ENCODE measurements at places on chromosomes 12 and 14. TPM values are rescaled to one million over a fixed set of nuclear protein-coding genes. Genes with fewer than 3 reads are reported as not detected.
A peak's percentile ranks its signal among the peaks of the same experiment; 100 is the strongest.

GRCh38 chr12:7144414-7145120 is 14.4 kb downstream of the CLSTN3 start:
- DNase-seq = no peak

- no peak for DNase-seq
Observed at GRCh38 chr12:4386801-4387200, 7.3 kb upstream of the FGF23 start.

DNA sequence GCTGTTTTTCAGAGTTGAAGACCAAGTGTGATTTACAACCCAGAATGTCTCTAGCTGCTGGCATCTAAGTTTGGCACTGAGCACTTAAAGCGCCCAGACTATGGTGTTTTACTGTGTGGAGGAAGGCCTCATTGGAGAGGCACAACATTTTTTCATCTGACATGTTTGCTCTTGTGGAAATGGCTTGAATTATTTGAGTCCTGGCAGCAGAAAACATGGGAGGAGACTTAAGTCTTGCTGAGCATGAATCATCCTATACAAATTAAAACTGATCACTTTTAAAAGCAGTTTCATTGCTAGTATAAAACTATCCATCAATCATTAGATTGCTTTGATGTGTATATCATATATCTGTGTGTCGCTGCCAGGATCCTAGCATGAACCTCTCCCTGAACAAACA is 85.9 kb upstream of the REP15 start:
- DNase-seq = no peak

- DNase-seq = no peak
Observed at GRCh38 chr14:77681196-77682157, 26.3 kb downstream of the ALKBH1 start.

- DNase-seq = no peak
Observed at GRCh38 chr12:8664228-8664913, 1.7 kb upstream of the MFAP5 start.

The ETFBKMT gene
- 2.0 TPM for polyA plus RNA-seq

GRCh38 chr14:98210045-98210672 is 1061.8 kb downstream of the BCL11B start:
- DNase-seq = no peak

DNA sequence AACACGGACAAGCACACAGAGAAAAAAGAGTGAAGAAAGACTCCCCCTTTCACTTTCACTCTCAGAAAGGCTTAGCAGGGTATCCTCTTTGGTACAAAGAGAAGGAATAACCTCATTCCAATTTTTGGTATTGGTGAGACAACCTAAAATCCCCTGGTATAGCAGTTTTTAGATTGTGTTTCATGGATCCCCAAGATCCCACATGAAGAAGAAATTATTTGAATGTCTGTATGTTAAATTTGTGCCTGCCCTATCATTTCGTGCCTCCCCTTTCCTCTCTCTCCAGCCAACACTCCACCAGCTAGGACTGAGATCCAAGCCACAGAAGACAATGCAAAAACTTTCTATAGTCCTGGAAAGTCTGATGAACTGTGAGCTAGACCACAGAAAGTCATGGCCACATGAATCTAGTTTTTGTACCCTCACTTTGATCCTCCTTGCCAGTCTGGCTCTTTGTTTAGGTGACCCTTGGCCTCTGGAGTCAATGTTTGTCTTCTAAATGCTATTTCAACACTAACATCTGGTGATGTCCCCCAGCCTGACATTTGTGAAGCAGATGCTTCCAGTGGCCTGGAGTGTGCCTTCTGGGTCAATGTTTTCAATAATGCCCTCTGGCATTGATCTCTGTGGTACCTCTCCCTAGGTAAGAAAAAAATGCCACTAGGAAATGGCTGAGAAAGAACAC is 181.9 kb upstream of the BMP4 start:
- no peak for DNase-seq

DNA sequence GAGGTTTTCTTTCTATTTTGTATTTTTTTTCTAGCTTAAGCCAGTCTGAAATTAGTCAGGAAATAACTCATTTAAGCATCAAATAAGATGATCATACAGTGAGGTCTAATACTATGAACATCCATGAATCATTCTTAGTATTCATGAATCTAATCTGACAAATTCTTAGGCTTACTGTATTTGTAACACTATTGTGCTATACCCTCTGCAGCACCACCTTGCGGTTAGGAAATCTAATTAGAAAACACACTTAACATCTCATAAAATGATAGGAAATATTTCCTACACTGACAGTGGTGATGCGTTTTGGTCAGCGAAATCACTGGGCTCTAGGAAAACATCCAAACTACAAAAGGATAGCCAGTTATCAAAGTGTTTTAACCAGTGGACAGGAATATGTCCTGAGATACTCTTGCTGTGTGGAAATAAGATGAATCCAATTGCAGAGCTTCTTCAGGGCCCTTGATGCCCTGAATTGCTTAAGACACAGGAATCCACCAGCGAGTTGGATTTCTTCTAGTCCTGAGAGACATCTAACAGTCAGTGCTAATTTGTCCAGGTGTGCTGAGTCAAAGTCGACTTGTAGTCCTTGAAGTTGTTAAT is 109.3 kb upstream of the MYF6 start:
- peak; percentile 20 for DNase-seq

DNA sequence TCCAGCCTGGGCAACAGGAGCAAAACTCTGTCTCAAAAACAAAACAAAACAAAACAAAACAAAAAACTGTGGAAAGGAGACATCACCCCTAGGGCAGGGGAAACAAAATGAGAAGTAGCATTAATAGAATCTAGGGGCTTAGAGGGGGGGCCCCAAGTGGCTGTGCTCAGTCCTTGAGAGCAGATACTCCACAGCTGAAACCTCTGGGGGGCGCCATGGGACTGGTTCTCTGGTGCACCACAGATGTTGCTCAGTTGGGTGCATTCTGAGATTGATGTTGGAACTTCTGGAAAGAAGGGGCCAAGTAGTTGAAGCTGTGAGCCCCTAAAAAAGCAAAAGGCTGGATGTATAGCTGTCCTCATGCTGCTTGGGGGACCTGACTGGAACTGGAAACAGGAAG is 11.8 kb upstream of the SYNE2 start:
- no peak for DNase-seq

The AKAP3 gene
- 0.29 TPM for polyA plus RNA-seq

The TMPRSS12 gene
- not detected for polyA plus RNA-seq

The STAB2 gene
- not detected for polyA plus RNA-seq

The FSCB gene
- polyA plus RNA-seq = not detected

GRCh38 chr14:99378782-99379214 is 101.9 kb downstream of the SETD3 start:
- no peak for DNase-seq

DNA sequence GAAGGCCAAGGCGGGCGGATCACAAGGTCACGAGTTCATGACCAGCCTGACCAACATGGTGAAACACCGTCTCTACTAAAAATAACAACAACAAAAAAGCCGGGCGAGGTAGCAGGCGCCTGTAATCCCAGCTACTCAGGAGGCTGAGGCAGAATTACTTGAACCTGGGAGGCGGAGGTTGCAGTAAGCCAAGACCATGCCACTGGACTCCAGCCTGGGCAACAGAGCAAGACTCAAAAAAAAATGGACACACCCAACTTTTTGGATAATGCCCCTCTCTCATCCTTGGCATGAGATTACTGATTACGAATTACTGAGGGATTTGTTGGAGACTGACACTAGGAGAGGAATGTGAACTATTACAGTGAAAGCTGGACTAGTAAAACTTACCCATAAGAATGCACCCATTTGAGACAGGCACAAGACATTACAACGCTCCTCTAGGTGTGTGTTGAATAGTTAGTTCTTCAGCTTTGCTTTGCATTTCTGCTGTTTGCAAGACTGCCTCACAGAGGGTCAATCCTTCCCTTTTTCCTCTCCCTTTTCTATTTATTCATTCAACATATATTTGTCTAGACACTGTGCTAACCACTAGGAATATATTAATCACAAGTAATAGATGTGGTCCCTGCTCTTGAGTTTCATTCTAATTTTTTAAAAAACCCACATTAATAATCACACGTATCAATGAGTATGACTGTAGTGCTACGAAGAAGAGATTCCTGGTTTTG is 46.0 kb upstream of the OR5AU1 start:
- DNase-seq = no peak

DNA sequence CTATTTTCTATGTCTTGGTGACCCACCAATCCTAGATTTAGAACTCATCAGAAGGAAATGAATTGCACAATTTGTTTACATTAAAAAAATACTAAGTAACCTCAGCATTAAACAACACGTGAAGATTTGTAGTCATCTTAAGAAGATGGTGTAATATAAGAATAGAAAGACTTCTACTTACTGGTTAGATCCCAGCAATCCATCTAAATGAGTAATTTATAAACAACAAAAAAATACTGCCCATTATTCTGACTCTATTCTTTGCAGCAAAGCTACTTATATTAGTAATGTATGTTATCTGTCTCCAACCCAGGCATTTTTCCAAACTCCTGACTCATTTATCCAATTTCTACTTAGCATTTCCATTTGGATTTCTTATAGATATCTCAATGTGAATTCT is 67.8 kb downstream of the CD163L1 start:
- peak; percentile 7 for DNase-seq

DNA sequence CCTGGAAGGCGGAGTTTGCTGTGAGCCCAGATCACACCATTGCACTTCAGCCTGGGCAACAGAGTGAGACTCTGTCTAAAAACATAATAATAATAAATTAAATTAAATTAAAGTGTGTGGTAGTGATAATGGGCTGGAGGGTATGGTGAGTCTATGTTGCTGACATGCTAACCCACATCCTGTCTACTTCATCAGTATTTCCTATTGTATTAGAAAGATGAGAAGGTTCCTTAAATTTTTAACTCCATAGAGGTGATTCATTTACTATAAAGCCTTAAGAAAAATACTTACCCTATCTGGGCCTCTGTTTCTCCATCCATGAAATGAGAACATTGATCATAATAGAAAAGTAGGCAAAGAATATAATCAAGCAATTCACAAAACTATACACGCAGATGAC is 280.5 kb downstream of the FBXL14 start:
- DNase-seq = no peak

DNA sequence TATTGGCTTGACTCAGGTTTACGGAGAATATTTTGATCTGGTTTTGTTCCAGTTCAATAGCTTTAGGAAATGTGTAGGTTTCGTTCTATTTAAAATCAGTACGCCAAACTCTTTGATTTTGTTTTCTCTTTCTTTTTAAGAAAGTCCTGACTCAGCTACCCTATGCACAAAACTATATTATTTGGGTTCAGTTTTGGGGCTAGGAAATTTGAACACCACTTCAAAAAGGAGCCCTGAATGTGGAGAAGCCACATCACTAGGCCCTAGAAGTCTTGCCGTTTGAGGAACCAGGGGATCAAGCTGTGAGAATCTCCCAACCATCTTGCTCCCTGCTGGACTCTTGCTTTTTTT is 168.2 kb upstream of the BCL2L14 start:
- no peak for DNase-seq

DNA sequence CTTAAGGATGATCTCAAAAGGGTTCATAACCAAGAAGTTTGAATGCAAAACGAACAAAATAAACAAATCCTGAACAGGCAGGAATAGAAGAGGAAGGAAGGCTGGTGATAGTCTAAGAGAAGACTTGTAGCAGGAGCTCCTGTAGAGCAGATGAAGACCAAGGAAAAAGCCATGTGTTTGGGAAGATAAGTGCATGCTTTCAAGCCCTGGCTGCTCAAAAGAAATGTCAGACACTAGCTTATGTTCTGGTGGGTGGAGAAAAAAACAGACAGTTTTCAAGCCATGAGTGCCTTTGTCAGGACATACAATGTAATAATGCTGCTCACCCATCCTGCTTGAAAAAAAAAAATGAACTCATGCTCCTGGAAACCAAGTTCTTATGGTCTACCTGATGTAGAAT is 27.4 kb downstream of the TAOK3 start:
- no peak for DNase-seq

DNA sequence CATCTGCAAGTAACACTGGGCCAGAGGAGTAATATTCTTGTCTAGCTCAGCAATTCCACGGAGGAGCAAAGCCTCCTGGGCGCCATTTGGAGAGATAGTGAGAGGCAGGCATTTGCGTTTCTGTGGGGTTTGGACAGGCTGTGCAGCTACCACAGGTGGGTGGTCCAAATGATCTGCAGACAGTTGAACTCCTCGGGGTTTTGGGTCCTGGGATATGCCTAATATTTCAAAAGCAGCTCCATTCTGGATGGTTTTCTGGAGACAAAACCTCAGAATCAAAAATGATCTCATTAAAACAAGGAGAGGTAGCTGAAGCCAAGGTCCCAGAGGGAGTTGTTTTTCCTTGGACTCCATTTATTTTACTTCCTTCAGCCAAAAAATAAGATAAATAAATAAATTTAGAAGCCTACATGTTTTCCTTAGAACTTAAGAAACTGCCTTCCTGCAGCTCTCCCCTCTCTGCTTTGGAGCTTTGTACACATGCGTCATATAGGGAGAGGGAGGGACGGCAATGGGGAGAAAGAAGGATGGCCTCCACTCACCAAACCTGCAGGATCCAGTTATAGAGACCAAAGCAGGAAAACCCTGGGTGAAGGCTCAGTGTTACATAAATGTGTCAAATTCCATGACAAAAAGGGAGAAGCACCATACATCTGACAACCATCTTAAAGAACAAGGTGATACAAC is 227.3 kb upstream of the DAAM1 start:
- no peak for DNase-seq

DNA sequence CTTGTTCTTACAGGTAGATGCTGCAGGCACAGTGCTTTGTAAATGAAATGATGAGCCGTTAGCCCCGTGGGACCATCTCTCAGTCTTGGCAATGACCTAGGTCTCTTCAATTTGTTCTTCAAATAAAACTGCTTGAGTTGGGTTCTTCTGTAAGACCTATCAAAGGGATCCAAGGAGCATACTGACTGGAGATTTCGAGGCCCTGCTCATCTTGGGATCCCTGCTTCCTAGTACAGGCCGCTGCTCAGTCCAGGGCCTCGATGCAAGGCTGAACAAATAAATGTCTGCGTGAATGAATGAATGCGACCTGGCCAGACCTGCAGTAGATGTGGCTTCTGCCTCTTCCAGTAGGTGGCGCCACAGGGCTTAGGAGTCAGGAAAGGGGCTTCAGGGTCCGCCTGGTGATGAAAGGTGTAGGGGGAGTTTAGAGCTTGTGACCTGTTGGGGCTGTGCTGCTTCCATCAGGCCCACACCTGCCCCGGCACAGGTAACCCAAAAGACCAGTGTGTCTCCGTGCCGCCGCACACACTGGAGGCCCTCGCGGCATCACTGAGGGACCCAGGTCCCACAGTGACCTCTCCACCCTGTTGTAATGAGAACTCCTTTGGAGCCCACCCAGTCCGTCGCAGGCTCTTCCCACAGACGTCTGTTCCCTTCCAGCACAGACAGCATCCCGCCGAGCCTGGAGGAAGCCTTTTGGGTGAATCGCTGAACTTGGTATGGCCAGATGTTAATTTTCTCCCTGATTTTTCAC is 4.4 kb downstream of the CACNA1C start:
- no peak for DNase-seq

GRCh38 chr12:87931812-87932211 is 97.4 kb downstream of the C12orf50 start:
- peak; percentile 84 for DNase-seq

The SSPN gene
- 21.6 TPM for polyA plus RNA-seq
